ENCODE measurements at places on chromosomes 7 and 10. TPM values are rescaled to one million over a fixed set of nuclear protein-coding genes. Genes with fewer than 3 reads are reported as not detected.

DNA sequence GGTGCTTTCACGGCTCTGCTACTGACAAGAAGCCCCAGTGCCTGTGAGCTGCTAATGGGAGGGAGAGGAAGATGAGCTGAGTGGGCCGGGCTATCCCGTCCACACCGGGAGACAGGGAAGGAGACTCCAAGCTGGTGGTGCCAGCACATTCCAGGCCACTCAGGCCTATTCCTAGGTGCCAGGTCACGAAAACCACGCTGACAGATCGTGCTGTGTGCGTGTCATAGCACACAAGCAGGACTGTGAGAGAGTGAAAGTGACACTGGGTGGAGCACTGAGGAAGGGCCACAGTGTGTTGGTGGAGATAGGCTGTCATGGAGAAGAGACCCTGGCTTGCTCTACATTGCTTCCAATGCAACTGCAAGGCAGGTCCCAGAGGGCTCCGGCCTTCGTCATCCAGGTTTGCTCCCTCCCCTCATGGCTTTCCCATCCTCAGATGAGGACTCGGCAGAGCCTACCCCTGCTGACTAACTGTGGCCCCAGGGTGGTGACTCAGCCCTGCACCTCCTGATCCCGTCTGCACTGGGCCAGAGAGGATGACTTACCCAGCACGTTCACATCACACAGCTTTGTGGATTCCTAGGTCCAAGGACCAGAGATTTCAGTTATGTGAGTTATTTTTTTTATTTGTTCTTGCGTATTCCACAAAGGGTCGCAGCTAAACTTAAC lies 167.3 kb downstream of the EGFR start:
- no peak for DNase-seq

- DNase-seq: no peak
Measured at GRCh38 chr7:22859641-22860290, 37.1 kb upstream of the TOMM7 start.

DNA sequence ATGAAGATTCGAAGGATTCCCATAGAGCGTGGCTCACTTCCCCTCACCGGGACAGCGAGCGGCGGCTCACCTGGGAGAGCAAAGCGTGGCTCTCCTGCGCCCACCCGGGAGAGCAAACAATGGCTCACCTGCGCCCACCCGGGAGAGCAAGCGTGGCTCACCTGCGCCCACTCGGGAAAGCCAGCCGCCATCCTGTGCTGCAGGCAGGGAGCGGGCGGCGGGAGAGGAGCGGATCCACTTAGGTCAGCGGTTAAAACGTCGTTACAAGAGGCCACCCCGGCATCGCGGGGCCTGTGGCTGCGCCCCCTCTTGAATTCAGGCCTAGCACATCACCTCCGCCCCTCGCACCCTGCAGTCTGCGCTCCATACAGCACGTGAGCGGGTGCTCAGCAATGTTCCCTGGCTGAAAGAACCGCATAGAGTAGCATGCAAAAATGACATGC lies 461 bp upstream of the FIGNL1 start:
- no peak for DNase-seq

Gene SH3PXD2A
- total RNA-seq: 56.9 TPM

Gene TMEM130
- total RNA-seq: 9.5 TPM
